Upper lobe of left lung (tissue), 6 donors: ENCODE measurements at places on chromosomes 5 and 9. TPM values are rescaled to one million over a fixed set of nuclear protein-coding genes. Genes with fewer than 3 reads are reported as not detected.
A peak's percentile ranks its signal among the peaks of the same experiment; 100 is the strongest.

CTXN3 gene
- total RNA-seq: not detected

FGF1 gene
- 1.3 TPM for total RNA-seq

GRCh38 chr5:158599157-158599556, 500.6 kb downstream of the EBF1 start:
- DNase-seq: no peak
- H3K4me1 ChIP-seq: no peaks in the 10 kb centered on the region
- H3K36me3 ChIP-seq: no peaks in the 10 kb centered on the region
- no peak overlapping the region for H3K27ac ChIP-seq

DNA sequence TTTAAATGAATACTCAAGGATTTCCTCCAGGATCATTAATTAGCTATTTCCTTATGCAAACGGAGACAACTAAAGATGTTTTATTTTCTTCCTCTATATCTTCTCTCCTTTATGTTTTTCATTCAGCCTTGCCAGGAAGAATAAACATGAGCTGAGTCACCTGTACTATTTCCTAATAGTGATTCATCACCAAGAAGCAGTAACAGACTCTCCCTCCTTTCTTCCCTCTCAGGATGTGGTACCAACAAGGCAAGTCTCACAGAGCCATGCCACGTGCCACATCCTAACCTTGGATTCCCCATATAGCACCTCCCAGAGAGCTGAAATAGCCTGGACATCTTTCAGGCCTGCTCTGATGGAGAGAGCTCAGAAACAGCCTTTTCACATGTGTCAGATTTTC, 758.6 kb upstream of the DMAC1 start:
- H3K27ac ChIP-seq: no peak overlapping the region
- no peak for DNase-seq
- no peaks in the 10 kb centered on the region for H3K4me1 ChIP-seq
- no peak overlapping the region for H3K4me3 ChIP-seq
- H3K27me3 ChIP-seq: no peaks in the 10 kb centered on the region
- H3K36me3 ChIP-seq: no peaks in the 10 kb centered on the region

- peaks cover 23% of the 10 kb centered on the region for H3K4me1 ChIP-seq
- no peak for DNase-seq
- H3K4me3 ChIP-seq: no peak overlapping the region
- H3K27me3 ChIP-seq: no peaks in the 10 kb centered on the region
Measured at GRCh38 chr9:120443489-120443888, 136.5 kb downstream of the CDK5RAP2 start.

FOXD4L3 gene
- total RNA-seq: not detected

DNA sequence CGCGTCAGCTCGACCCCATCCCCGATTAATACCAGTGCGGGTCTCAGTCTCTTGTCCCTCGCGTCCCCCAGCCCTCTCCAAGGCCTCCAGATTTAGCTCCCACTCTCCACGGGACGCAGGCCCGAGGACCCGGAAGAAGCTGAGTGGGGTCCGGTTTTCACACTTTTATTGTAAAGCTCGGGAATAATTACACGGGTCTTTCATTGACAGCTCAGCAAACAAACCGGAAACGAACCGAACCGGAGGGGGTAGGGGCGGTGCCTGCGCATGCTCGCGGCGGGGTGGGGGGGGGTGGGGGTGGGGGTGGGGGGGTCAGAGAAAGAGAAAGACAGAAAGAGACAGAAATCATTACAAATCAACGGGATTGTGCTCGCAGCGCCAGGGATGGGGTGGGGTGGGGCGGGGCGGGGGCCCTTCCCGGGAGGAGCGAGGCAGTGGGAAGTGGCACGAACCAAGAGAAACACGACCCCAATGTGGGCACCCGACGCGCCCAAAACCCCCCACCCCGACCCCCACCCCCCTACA, 27.9 kb downstream of the PCDH1 start:
- no peak for DNase-seq
- H3K4me1 ChIP-seq: peaks cover 64% of the 10 kb centered on the region
- H3K36me3 ChIP-seq: no peaks in the 10 kb centered on the region
- H3K27ac ChIP-seq: peak overlapping the region; percentile 97
- H3K4me3 ChIP-seq: peak overlapping the region; percentile 56

GRCh38 chr9:29575219-29575618, 2001.9 kb upstream of the C9orf72 start:
- no peak overlapping the region for H3K27ac ChIP-seq
- H3K4me3 ChIP-seq: no peak overlapping the region
- no peaks in the 10 kb centered on the region for H3K4me1 ChIP-seq
- no peaks in the 10 kb centered on the region for H3K36me3 ChIP-seq

DNA sequence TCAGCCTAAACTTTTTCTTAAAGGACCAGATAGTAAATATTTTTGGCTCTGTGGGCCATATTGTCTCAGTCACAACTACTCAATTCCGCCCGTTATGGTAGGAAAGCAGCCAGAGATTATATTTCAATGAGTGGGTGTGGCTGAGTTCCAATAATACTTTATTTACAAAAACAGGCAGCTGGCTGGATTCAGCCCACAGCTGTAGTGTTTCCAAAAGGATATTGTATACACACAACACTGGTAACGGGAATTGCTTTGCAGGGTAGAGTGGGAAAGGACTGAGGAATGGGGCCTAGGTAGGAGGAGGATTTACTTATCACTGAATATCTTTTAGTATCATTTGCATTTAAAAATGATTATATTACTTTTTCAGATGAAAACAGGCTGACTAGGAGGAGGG, 21.0 kb downstream of the GCNT4 start:
- no peak overlapping the region for H3K4me3 ChIP-seq
- no peaks in the 10 kb centered on the region for H3K36me3 ChIP-seq
- no peaks in the 10 kb centered on the region for H3K27me3 ChIP-seq
- no peak overlapping the region for H3K27ac ChIP-seq
- DNase-seq: no peak

DNA sequence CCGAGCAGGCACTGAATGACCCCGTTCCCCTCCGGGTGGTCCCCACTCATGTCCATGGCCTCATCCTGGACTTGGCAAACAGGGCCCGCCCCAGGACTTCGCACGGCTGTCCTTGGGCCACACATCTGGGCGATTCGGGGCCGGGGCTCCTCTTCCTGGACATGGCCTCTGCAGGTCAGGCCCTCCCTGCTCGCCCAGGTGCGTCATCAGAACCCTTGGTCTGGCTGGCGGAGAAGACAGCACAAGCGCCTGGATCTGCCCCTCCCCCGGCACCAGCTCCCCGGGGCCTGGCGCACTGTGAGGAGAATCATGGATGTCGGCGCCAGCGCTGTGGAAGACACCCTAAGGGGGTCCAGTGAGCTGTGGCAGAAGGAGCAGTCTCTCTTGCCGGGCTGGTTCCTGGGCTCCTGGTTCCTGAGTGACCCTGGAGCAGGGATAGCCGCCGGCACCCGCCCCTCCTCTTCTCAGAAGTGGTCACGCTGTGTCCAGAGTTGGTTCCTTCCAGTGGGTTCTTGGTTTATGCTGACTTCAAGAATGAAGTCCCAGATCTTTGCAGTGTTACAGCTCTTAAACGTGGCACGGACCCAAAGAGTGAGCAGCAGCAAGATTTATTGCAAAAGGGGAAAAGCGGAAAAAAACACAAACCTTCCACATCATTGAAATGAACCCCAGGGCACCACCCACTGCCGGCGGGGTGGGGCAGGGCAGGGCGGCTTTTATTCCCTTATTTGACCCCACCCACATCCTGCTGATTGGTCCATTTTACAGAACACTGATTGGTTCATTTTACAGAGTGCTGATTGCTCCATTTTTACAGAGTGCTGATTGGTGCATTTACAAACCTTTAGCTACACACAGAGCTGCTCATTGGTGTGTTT, 25.9 kb upstream of the SLC12A7 start:
- no peaks in the 10 kb centered on the region for H3K36me3 ChIP-seq
- H3K27me3 ChIP-seq: no peaks in the 10 kb centered on the region
- no peak overlapping the region for H3K27ac ChIP-seq
- peak; percentile 81 for DNase-seq
- no peak overlapping the region for H3K4me3 ChIP-seq
- H3K4me1 ChIP-seq: peaks cover 9% of the 10 kb centered on the region

PRRX2 gene
- total RNA-seq: 1.3 TPM

KIAA1958 gene
- total RNA-seq: 9.2 TPM

- no peak for DNase-seq
- H3K4me1 ChIP-seq: no peaks in the 10 kb centered on the region
- no peaks in the 10 kb centered on the region for H3K36me3 ChIP-seq
- no peak overlapping the region for H3K4me3 ChIP-seq
Measured at GRCh38 chr5:84622461-84622860, 237.8 kb upstream of the EDIL3 start.

IRX1 gene
- total RNA-seq: 13.3 TPM

PLAC8L1 gene
- not detected for total RNA-seq

DNA sequence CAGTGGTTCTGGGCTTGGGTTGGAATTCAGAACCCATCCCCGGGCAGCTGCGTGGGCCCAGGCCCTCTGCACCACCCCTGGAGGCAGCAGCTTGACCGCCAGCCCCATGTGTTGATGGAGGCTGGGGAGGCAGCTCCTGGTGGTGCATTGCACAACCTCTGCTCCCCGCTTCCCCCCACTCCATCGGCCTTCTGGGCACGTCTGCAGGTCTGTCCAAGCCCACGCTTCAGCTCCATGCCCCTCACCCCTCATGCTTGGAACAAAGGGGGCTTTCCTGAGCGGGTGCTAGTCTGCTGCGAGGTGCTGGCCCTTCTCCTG, 1.4 kb downstream of the NCS1 start:
- DNase-seq: no peak
- H3K27ac ChIP-seq: no peak overlapping the region
- no peaks in the 10 kb centered on the region for H3K36me3 ChIP-seq
- H3K27me3 ChIP-seq: peaks cover 3% of the 10 kb centered on the region

DNA sequence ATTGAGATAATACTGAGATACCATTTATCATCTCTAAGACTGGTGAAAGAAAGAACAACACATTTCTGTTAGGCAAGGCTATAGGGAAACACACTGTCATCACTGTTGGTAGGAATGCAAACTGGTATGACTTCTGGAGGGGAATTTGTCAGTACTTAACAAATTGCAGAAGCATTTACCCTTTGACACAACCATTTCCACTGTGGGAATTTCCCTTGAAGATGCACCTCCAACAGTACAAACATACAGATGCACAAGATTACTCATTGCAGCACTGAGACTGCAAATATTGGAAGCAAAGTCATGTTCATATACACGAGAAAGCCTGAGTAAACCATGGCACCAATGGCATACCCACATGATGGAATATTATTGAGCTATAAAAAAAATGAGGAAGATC, 17.6 kb downstream of the GM2A start:
- DNase-seq: no peak
- H3K36me3 ChIP-seq: peaks cover 14% of the 10 kb centered on the region
- no peak overlapping the region for H3K4me3 ChIP-seq
- H3K27ac ChIP-seq: no peak overlapping the region

GRCh38 chr9:83707518-83707767, 315 bp downstream of the UBQLN1 start:
- H3K4me3 ChIP-seq: peak overlapping the region; percentile 61
- H3K27me3 ChIP-seq: no peaks in the 10 kb centered on the region
- no peak for DNase-seq
- peak overlapping the region; percentile 98 for H3K27ac ChIP-seq

GRCh38 chr5:88736494-88736893, 146.5 kb downstream of the MEF2C start:
- H3K4me1 ChIP-seq: peaks cover 7% of the 10 kb centered on the region
- H3K36me3 ChIP-seq: no peaks in the 10 kb centered on the region
- H3K27me3 ChIP-seq: no peaks in the 10 kb centered on the region
- no peak overlapping the region for H3K27ac ChIP-seq

SLC34A3 gene
- total RNA-seq: not detected
